AG04450 (cell line): ENCODE measurements at places on chromosomes 16 and 17. TPM values are rescaled to one million over a fixed set of nuclear protein-coding genes. Genes with fewer than 3 reads are reported as not detected.

PRCD gene
- 0.69 and 1.9 TPM in 2 replicates for polyA plus RNA-seq

KCNG4 gene
- polyA plus RNA-seq, result not detected in 2 replicates

PRM2 gene
- polyA plus RNA-seq, result not detected in 2 replicates

NTN3 gene
- 0.31 and 0.38 TPM in 2 replicates for polyA plus RNA-seq

KRTAP16-1 gene
- not detected in 2 replicates for polyA plus RNA-seq

ZDHHC1 gene
- 1.9 and 2.7 TPM in 2 replicates for polyA plus RNA-seq

DNA sequence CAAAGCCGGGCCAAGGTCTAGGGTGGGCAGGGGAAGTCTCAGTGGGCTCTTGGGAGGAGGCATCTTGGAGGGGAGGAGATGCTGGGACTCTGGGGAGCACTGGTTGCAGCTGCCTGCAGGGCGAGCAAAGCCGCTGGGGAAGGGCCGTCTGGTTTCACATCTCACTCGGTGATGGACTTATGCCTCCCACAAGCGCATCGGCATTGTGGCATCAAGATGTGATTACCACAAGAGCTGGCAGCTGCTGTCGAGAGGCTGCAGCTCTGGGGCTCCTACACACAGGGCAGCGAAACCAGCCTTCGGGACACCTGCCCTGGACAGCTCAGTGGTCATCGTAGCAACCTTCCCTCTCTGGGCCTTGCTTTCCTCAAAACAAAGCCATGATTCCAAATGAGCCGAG lies 3.1 kb upstream of the KCNJ12 start:
- no peak for DNase-seq

DNA sequence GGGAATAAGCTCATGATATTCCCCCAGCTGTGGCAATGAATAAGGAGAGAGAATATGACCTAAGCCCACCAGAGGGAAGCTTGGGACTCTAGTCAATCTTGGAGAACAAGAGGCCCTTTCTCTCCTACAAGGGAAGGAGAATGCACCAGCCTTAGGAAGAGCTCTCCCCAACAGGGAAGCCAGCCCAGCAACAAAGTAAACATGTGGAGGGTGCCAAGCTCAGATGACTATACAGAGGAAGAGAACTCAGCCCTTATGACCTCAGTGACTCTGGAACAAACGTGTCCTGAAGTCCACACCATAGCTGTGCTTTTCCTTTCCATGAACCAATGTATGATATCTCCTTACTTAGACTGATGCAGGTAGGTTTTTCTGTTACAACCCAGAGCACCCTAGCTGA lies 219.7 kb downstream of the GSG1L start:
- DNase-seq, result no peak

DNA sequence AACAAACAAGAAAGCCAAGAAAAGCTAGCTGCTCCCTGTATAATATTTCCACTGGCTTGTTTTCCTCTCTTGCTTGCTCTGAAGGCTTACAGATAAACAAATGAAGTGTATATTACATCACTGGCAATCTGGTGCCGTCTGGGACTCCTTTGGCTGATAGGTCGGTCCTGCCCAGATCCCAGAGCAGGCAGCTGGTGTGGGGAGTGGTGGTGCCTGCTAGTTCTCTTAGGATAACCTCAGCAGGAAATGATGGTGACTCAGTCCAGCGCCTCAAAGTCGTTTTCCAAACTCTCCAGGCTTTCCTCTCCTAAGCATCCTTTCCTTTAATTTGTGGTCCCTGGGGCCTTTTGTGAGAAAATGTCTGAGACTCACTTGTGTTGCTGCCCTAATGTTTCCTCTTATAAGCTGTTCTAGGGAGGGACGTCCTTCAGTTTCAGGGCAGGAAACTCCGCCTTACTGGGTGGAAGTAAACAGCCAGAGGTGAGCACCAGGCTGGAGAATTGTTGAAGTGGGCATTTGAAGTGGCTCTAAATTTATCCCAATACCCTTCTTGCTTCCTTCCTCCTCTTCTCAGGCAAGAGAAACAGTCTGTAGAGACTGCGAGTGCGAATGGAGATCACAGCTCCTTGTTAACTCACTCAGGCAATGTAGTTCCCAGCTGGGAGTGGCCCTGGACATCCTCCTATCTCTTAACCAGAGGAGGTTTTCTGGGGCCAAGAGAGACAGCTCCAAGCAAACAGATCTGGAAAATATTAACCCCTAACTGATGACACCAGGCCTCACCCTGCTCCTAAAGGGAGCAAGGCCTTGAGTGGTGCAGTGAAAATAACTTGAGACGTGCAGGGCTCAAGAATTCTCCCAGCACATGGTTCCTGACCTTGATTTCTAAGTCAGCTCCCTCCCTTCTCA lies 34.9 kb downstream of the CD300LF start:
- DNase-seq, result no peak

- DNase-seq, result no peak
Measured at GRCh38 chr16:79037521-79038373, 562.8 kb downstream of the MAF start.

GRCh38 chr17:79826204-79826680 lies 13.0 kb downstream of the CBX4 start:
- DNase-seq, result no peak

DNA sequence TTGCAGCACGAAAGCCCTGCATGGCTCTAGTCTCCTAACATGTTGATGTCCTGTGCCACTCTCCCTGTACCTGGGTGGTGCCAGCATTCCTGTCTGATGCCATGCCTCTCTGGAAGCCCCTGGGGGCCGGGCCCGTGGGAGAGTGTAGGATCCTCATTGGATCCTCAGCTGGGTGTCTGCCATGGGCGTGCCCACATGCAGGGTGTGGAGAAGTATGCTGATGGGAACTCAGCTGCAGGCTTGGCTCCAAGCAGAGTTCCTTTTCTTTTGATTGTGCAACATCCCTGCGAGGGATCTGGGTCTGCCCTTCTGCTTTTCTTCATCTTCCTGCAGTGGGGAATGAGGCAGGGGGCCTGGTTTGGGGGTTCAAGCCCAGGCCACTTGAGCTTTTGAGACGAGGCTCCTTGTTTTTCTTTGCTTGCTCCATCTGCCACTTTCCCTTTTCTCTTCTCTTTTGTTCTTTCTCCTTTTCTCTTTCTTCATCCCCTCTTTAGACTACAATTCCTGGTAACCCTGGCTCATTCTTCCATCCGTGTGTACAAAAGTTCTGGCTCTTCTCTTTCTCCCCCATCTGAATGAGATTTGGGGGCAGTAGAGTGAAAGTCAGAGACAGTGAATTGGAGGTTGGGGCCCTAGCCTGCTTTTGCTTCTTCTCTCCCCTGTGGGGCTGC lies 32.9 kb downstream of the KSR1 start:
- DNase-seq, result no peak

- no peak for DNase-seq
Measured at GRCh38 chr16:117379-118365, 20.8 kb downstream of the NPRL3 start.

- no peak for DNase-seq
Measured at GRCh38 chr16:84841787-84842300, 22.1 kb downstream of the CRISPLD2 start.

DNA sequence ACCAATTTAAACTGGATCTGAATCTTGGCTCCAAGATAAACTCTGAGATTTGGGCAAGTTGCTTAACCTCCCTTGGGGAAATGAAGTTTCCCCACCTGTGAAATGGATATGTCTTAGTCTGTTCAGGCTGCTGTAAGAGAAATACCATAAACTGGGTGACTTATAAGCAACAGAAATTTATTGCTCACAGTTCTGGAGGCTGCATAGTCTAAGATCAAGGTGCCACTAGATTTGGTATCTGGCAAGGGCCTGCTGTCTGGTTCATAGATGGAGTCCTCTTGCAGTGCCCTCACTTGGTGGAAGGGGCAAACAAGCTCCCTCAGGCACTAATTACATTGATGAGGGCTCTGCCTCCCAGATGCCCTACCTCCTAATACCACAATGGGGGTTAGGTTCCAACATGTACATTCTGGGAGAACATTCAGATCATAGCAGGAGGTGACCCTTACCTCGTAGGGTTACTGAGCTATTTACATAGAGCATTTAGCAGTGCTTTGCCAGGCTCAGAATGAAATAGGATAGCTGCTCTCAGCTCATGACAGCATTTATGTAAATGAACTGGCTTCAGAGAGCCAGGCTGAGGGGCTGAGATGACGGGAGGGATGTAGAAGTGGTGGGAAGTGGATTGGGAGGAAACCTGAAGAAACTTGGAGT lies 83.9 kb downstream of the SPECC1 start:
- DNase-seq, result no peak

DNA sequence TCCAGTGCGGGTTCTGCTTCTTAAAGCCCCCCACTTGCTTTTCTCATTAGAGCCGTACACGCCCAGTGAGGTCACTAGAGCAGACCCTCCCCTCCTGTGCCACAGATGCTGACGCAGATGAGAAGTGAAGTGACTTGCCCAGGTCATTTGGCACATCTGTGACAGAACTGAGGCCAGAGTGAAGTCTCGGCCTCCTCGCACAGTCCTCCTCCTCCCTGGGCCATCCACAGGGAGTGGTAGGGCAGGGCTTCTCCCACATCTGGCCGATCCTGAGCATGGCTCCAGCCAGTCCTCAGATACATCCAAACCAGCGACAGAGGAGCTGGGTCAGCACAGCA lies 15.3 kb upstream of the TBX2 start:
- DNase-seq, result no peak

- no peak for DNase-seq
Measured at GRCh38 chr17:82339634-82340580, 6.3 kb upstream of the SECTM1 start.

DNA sequence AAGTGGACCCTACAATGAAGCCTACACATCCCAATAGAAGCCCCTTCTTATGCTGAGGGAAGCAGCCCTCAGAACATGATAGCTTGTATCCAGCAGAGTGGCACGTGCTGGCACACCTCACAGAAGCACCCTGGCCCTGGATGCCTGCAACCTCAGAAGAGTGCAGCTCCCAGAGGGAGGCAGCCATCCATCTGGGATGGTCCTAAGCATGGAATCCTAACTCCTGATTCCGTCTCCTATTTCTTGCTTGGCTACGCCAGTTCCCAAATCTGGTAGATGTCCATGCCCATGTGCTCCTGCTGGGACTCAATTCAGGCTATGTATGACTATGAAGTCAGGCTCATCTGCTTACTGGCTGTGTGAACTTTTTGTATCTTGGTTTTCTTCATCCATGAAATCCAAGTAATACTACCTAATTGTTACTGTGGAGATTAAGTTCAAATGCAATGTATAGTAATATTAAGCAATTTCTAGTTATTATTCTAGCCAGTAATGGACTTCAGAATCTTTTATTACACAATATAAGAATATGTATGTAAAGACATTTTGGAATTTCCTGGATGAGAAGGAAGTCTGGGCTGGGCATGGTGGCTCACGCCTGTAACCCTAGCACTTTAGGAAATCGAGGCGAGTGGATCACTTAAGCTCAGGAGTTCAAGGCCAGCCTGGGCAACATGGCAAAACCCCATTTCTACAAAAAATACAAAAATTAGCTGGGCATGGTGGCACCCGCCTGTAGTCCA lies 32.4 kb downstream of the SIAH1 start:
- no peak for DNase-seq

DNA sequence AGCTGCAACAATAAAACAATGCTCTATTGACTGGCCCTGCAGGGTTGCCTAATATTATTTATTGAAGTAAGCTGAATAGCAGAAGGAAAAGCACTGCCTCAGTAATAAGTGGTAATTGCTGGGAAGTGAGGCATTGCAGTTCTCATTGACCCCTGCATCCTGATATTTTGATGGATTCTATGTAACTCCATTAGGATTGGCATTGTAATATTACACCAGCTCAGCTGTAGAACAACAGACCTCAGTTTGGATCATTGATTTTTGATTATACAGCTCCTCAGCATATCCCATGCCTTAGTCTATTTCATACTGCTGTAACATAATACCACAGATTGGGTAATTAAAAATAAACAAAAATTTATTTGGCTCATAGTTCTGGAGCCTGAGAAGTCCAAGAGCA lies 650.6 kb upstream of the SALL1 start:
- no peak for DNase-seq
